ENCODE measurements at places on chromosomes 6 and 20.

DNA sequence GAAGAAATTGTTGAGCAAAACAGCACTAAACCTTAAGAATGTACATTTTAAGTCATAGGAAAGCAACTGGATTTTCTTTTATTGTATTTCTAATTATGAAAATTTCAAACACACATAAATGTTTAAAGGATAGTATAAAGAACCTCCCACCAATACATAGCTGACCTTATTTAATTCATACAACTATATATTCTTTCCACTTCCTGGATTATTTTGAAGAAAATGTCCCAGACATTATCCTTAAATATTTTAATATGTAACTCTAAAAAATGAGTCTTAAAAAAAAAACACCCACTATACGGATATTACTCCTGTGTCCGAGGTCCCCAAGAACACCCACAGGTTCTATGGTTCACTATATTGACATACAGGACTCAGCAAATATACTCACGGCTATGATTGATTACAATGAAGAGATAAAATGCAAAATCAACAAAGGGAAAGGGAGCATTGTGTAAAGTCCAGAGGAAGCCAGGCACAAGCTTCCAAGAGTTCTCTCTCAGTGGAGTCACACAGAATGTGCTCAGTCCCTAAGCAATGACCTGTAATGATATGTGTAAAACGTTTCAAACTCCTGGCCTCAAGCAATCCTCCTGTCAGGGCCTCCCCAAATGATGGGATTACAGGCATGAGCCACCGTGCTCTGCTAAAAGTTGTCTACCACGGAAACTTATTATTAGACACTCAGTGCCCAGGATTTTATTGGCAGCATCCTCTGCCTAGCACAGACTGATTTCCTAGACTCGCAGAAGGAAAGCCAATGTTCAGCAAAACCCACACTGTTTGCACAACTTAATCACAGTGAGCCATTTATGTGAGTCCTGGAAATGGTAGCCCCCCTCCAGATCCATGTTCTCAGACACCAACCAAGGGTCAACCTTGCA is 23.2 kb downstream of the GLYATL3 start:
- no peak for DNase-seq

DNA sequence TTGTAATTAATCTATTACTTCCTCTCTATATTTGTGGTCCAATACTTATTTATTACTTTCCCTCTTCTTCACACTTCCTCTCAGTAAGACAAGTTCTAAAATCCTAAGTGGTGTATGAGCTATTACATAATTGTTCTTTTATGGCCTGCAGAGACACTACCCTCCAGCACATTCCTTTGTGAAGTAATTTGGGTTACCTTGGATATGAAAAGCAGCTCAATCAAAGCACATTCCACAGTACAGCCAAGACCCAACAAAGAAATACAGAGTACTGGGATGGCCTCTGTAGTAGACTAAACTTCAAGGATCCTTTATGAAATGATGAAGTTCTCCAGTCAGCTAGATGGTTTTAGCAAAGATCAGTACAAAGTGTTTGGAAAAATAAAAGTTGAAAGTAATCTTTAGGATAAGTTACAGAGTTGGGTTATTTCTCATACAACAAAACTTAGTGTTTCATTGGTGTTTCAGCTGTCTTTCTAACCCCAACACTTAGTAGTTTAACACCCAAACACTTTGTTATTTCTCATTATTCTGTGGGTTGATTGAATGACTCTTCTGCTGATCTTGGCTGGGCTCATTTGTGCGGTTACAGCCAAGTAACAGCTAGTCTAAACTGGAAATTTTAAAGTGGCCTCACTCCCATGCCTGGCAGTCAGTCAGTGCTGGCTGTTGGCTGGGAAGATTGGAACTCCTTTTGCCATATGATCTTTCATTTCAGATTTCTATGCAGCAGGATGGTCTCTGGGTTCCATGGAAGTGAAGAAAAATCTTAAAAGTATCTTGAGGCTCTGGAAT is 161.5 kb upstream of the POU3F2 start:
- DNase-seq, result no peak

GRCh38 chr6:43926634-43927531 is 156.9 kb downstream of the VEGFA start:
- DNase-seq, result peak; percentile 13

- DNase-seq, result peak; percentile 92
Measured at GRCh38 chr20:44714701-44715498, at the start of gene CCN5. Gene CCN5, plus strand, starts transcription at chr20:44715369. Its CDS starts 22 bp downstream, at chr20:44715391.

DNA sequence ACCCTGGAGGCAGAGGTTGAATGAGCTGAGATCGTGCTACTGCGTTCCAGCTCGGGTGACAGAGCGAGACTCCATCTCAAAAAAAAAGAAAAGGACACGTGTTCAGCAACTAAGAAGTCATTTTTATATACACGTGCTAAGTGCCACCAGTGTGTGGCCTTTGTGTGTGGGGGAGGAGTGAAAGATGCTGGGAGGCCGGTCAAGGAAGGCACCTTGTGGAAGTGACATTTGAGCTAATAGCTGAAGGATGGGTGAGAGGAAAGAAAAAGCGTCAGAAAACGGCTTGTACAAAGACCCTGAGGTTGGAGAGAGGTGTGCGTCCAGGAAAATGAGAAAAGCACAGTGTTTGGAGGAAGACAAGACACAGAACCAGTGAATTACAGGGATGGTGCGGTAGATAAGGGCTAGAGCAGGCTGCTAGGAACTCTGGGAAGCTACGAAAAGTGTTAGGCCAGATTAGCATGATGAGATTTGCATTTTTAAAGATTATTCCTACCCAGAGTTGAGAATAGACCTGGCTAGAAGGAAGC is 11.6 kb downstream of the RREB1 start:
- DNase-seq, result no peak

DNA sequence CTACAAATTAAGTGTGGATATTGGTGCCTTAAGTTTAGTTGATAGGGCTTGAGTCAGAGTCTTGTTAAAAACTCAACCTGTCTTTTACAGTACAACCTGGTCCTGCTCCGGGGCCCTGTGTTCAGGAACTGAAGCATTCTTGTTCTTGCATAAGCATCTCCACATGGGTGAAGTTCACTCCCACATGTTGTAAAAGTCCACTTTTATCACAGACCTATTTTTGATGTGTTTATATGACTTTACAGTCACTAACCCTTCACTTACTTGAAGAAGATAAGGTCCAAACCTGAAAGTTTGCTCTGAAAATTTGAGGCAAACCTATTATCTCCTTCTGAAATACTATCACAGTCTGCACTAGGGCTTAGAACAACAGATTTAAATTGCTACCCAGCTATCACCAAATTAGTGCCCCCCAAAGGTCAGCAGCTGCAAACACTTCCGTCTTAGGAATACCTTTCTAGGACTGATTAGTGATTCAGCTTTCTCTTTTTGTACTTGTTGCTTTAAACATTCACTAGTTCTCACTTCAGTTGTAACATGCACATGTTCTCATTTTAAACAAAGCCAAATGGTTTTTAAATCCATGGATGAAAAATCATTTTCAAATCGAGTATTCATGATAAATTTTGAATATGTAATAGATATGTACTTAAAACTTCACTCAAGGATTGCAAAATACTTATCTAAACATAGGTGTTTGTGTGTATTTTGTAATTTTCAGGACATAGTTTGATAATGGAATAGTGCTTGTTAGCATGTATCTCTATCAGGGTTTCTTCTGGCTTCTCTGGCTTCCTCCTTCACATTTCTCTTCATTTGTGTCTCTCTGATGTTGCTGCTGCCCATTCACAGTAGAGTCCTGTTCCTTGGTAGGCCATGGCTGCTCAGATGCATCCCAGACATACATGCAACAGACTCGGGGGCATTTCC is 469.8 kb upstream of the SOX4 start:
- DNase-seq, result no peak

GRCh38 chr20:33791959-33792597 is 19.1 kb upstream of the CHMP4B start:
- DNase-seq, result no peak

GRCh38 chr6:129959358-129959930 is 58.9 kb upstream of the L3MBTL3 start:
- no peak for DNase-seq

DNA sequence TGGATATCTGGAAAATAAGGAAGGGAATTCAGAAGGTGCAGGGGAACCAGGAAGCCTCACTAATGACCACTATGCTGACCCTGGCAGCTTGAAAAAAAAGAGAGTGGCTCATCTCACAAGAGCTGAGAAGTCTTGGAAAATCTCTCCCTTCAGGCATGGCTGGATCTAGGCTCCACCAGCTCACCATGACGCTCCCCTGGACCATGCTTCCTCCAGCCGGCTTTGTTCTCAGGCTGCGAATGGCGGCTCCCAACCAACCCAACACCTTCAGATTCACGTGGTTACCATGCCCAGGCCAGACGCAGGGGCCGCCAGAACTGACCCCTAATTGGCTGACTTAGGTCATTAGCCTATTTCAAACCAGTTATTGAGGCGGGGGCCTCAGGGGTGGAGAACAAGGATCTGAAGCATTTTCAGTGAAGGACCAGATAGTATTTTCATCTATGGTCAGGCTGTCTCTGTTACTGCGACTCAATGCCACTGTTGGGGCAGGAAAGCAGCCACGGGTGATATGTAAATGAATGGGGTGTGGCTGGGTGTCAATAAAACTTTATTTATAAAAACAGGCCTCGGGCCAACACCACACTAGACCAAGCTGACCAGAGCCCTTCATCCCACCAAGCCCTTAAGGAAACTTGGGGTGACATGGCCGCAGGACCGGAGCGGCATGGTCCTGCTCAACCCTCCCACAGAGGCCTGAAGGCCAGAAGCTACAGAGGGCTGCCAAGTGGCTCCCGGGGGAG is 159.7 kb downstream of the TAF4 start:
- no peak for DNase-seq

DNA sequence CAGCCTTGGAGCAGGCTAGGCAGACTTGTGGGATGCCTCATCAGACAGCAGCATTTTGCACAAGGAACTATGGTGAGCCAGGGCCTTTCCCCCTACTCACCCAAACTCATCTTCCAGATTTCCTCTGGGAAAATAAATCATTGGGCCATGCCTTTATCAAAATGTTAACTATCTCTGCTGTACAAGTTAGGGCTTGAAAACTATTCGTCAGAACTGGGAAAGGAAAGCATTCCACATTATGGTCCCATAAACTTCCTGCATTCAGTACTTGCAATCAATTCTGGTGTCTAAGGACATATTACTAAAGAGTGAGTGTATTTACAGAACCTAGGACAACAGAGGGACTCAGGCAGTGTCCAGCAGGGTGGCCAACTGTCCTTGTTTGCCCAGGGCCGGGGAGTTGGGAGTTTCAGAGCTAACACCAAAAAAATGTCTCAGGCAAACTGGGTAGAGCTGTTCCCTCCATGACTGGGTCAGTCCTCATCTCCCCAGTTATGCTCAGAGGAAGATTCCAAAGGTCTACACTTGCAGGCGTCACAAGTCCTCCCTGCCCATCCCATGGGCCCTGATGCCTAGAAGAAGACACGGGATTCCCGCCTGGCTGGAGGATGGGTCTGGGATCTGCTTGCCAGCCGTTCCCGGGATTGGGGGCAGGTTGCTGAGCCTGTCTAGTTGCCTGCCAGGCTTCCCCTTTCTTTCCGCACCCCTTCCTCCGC is 72.2 kb downstream of the SLC22A3 start:
- no peak for DNase-seq

DNA sequence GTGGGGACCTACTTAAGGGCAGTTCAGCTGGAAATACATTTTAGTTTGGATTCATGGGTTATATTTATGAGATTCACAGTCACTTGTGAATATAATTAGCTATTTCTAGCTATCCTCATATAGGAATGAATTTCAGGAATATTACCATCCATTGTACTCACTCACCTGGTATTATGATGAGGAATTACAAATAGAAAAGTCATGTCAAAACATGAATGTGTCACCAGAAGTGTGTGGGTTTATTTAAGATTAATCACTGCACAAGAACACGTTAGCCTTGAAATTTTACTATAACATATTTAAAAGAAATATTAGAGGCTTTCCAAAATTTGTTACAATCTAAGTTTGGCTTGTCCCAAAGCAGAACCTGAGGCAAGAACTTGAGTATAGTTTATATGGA is 510.5 kb downstream of the PHF3 start:
- DNase-seq, result no peak

GRCh38 chr6:12001004-12001705 is 11.0 kb upstream of the HIVEP1 start:
- no peak for DNase-seq

DNA sequence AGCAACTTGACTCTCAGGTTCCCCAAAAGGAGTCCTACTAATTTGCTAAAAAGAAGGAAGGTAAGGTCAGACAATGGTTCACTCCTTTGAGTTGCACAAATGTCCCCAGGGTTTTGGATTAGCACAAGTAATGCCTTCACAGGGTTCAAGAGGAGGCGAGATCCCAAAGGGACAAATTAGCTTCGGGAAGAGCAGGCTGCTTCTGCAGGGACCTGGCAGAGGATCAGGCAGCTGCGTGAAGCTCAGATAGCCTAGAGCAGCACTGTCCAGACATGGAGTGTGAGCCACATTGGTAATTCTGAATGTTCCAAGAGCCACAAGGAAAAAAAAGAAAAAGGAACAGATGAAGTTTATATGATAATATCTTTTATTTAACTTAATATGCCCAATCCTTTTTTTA is 115.4 kb downstream of the CFAP61 start:
- no peak for DNase-seq
